ENCODE measurements at places on chromosomes 3 and 15.

DNA sequence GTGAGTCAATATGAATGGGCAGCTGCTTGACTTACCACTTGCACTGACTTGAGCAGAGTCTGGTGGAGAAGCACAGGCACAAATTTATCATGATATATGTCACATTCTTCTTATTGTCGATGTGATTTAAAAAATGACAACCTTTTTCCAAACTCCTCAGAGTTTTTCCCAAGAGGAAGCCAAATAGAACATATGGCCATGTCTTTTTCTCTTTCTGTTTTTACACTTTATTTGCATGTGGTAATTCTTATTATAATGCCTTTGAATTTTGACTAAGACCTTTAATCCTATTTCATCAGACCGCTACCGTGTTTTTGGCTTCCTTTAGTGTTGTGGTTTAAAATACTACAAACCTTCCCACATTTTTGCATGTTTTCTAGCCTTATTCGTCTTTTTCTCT lies 666.2 kb downstream of the PDCD6IP start:
- DNase-seq, result no peak

DNA sequence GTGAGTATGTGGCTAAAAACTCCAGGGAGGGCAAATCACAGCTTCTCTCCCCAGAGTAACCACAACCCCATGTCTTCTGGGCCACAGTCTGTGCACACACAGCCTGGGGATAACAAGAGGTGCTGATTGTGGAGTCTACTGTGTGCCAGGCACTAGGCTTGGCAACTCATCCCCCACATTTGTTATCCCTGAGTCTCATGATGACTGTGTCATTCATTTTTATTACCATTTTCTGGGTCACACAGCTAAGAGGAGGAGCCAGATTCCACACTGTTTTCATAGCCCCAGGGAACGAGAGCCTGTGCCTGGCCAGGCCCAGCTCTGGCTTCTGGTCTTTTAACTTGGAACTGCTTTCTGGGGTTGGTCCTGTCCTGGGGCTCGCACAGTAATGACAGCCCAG lies 34.5 kb downstream of the ESYT3 start:
- no peak for DNase-seq

DNA sequence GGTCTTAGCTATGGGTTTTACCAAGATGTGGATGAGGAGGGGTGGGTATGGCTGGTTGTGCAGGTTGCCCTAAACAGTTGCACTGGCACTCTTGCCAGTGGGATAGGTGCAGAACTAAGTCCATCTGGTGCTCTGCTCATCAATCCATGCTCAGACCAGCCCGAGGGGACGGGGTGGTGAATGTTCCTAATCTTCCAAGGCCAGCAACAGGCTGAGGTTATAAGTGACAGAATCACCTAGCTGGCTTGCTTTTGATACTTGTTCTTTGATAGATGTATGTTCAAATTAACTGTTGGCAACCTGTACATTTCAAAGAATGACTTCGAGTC lies 53.5 kb upstream of the CCR2 start:
- DNase-seq, result no peak

- DNase-seq, result no peak
Observed at GRCh38 chr3:54222316-54222715, 100.0 kb downstream of the CACNA2D3 start.

- DNase-seq, result no peak
Observed at GRCh38 chr3:111278959-111279358, 207.3 kb downstream of the NECTIN3 start.

Data from fibroblast of skin of right biceps (primary cell).